ENCODE measurements at places on chromosomes 1 and 21.

DNA sequence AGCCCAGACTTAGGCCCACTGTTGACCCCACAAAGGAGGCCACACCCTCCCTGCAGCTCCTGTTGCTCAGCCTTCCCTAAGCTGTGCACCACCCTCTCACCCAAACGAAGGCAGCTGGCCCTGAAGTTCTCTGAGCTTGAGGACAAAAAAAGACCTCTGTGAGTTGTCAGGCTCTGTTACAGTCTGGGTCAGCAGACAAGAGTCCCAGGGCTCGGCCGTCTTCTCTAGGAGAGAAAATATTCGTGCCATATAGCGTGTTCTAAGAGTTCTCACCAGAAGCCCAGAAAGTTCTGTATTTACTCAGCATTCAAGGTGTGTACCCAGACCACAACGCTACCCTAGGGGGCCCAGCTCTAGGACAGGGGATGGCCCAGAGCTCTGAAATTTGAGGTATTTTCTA, 25.5 kb upstream of the LYST start:
- no peak for DNase-seq

DNA sequence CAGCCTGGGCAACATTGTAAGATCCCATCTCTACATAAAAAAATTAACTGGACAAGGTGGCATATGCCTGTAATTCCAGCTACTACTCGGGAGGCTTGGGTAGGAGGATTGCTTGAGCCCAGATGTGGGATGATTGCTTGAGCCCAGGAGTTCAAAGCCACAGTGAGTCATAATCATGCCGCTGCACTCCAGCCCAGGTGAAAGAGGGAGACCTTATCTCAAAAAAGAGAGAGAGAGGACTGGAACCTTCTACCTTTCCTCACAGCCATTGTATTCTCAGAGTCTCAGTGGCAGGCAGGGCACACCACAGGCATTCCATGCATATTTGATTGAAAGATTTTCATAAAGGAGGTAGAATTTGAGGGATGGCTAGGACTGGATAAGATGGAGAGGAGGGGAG, 78.4 kb downstream of the KIF14 start:
- DNase-seq, result no peak

DNA sequence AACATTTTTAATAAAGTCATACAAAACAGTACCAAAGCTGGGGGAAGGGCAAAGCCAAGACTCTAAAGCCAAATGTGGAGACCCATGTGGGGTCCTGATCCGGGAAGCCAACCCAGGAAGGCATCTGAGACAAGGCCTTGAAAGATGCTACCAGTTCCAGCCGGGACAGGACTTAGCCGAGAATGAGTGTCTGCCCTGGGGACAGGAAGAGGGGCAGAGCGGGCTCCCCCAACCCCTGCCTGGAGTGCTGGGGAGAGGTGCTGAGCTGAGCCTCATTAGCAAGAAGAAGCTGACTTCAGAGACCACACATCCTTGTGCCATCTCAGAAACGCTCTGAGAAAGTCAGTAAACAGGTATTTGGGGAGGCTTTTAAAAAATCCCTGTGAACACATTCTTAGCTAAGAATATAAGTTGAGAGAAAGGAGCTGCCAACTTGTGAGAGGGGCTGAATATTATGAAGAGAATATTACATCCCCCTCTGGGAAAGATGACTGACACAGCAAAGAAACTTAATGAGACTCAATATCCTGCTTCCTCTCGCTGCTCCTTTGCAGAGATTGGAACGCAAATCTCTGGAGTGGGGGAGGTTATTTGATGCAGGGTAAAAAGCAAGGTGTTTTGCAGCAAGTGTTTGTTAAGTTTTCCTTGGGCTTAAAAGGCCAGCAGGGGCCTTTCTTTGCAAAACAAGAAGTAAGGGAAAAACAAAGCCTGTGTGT, 103.3 kb upstream of the KCND3 start:
- no peak for DNase-seq

DNA sequence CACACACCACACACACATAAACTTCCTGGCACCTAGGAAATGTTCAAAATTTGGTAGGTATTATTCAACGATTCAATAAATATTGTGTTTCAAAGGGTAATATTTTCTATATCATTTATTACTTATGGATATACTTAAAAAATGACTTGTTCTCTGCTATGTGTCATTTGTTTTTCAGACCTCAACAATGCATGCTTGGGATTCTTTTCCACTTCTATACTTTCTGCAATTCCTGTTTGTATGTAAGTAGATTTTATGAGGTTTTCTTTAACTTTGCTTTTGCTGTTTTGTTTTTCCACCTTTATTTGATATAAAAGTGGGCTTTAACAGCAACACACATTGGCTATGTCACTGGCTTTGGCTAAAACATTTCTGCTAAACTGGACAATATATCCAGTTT, 3.5 kb downstream of the CEP170 start:
- DNase-seq, result peak; percentile 38

- DNase-seq, result peak; percentile 31
Measured at GRCh38 chr1:225998560-225999226, 450 bp downstream of the SDE2 start.

DNA sequence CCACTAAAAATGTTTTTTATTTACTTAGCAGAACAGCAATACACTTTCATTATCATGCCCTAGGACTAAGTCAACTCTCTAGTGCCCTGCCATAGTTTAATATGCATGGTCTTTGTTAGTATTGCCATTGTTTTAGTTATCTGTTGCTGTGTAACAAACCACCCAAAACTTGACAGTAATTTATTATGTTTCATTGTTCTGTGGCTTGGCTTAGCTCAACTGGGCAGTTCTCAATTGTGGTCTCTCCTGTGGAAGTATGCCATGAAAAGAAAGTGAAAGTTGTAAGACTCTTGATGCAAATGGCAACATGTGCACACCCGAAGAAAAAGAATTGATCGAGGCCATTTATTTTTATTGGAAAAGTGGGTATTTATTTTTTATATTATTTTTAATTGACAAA, 206.3 kb upstream of the KCTD3 start:
- peak; percentile 13 for DNase-seq

DNA sequence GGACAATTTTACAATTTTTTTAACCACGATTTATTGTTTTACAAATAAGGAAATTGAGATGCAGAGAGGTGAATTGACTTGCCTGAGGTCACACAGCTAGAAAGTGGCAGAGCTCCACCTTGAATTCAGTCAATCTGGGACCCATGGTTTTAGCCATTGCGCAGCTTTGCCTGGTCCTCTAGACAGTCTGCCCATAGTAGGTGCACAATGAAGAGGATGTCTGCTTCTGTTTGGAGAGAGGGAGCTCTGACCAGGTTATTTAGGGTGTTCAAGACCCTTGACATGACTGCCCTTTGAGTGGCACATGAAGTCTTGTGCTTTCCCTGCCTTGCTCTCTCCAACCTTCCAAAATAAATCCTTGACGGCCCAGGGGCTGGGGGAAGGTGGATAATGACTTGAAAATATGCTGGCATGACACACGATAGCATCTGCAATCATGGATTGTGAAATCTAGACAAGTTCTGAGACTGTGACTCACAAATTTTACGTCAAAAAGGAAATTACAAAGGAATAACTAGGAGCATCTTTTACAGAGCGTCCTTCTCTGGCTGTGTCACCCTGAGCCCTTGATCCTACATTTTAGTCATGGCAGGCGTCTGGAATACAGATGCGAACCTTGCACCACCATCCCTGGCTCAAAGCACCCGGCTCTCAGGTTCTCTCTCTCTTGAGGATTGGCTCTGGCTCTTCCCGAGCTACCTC, 26.2 kb upstream of the ID3 start:
- peak; percentile 96 for DNase-seq

DNA sequence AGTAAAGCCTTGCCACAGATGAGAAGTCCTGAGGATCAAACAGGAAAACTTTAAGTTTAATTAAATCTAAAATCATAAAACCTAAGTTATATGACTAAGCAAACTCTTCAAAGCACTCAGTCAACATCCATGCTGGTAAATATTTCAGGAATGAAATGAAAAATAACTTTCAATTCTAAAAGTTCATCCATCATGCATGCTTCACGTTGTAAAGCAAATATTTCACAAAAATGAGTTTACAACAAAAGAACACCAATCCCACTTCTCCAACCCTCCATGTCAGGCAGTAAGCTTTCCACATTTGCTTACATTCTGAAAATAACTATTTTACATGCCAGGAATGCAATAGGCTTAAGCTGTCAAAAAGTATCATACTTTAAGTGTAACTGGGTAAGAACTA, 16.8 kb downstream of the APP start:
- DNase-seq, result peak; percentile 52

DNA sequence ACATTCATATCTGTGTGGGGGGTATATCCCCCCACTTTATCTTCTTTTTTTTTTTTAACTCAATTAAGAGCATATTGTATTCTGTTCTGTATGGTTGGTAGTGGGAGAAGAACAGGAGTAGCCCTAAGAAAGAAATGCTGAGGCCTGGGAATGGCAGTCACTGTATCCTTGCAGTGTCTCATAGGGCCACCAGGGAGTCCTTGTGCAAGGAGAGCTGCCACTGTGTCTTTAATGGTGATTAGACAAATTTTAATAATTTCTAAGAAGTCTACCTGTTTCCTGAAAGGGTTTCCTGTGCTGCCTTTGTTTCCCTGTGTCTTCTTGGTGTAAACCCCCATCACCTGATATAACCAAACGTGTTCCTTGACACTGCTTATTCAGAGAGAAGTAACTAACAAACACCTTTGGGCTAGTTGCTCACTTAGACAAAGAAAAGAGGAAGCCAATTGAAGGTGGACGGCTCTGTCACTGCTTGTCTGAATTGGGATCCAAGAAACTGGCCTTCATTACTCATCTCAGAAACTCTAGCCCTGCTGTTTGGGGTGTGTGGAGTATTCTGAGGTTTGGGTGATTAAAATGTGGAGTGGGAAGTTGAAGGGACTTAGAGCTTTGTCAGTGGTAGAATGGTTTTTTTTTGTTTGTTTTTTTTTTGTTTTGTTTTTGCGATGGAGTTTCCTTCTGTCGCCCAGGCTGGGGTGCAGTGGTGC, 15.2 kb downstream of the GIPC2 start:
- DNase-seq, result no peak

- DNase-seq, result peak; percentile 59
Measured at GRCh38 chr1:54671985-54672608, 30.5 kb downstream of the MROH7 start.

- DNase-seq, result no peak
Measured at GRCh38 chr1:183995322-183996039, 42.0 kb downstream of the COLGALT2 start.

- no peak for DNase-seq
Measured at GRCh38 chr1:186497651-186498050, 36.7 kb upstream of the PDC start.

DNA sequence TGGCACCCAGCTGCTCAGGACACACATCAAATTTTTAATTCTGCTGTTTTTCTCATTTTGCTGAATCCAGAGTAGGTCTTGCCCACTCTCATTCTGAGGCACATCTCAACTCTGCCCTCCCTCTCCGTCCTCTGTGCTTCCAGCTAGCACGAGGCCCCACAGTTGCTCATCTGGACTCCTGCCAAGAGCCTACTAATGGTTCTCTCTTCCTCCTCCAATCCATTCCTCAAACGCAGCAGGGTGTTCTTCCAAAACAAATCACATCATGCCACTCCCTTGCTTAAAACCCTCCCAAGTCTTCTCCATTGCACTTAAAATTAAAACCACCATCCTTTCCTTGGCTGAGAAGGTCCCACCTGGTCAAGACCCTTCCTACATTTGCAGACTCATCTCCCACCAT, 49.8 kb upstream of the SCAF4 start:
- DNase-seq, result peak; percentile 41

- no peak for DNase-seq
Measured at GRCh38 chr1:92425617-92426016, 61.1 kb downstream of the GFI1 start.

DNA sequence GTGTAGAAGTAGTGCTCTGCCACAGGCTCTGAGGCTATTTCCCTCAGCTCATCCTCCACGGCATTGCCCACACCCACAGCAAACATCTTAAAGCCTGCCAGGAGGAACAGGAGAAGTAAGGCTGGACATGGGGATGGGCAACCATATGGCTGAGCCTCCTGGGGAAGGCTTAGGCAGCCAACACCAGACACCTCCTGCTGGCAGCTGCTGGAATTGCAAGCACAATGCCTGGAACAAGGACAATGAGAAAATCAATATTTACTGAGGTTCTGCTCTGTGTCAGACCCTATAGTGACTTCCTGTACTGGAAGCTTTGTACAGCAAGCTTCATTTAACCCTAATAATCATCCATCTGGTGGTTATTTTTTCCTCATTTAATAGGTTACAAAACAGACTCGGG, 8.2 kb downstream of the MATN1 start:
- DNase-seq, result no peak

DNA sequence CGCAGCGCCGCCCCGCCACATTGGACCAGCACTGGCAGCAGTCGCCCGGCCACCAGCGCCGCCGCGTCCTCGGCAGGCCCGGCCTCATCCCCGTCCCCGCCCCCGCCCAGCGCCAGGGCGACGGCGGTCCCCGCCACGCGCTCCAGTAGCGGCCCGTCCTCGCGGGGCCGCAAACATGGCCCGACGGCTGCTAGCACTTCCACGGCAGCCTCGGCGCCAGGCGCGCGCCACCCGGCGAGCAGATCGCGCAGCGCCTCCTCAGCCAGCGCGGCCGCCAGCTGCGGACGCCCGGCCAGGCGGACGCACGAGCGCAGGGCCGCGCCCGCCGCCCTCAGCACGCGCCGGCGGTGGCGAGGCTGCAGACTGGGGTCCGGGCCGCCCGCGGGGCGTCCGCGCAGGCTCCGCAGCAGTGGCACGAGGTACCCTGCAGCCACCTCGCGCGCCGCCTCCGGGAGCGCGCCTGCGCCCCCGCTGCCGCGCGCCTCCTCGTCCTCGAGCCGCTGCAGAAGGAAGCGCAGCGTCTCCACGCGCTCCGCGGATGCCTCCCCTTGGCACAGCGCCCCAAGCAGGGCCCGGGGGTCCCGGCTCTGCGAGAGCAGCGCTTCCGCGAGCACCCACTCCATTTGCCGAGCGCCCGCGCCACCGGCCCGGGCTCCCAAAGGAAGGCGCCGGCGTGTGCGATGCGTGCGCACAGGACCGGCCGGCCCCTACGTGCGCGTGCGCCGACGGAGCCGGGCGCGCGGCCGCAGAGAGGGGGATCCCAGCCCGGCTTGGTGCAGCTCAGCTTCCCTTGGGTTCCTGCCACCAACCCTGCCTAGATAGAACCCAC, at the start of gene TARBP1:
Gene TARBP1 (minus strand): TSS at position 699 of the 829 bp plus-strand sequence. CDS start 76 bp downstream, at position 623.
- DNase-seq, result peak; percentile 78

DNA sequence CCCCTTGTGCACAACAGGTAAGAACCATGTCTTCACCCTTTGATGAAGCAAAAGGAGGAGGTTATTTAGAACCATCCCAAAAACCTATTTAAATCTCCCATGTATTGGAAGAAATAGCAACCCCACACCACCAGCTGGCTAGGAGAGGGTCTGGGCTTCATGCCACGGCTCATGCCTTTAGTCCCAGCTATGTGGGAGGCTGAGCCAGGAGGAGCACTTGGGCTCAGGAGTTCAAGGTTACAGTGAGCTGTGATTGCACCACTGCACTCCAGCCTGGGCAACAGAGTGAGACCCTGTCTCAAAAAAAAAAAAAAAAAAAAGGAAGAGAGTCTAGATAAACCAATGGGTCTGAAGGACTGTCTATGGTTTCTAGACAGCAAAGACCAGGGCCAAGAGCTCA, 197.9 kb upstream of the COA6 start:
- no peak for DNase-seq

DNA sequence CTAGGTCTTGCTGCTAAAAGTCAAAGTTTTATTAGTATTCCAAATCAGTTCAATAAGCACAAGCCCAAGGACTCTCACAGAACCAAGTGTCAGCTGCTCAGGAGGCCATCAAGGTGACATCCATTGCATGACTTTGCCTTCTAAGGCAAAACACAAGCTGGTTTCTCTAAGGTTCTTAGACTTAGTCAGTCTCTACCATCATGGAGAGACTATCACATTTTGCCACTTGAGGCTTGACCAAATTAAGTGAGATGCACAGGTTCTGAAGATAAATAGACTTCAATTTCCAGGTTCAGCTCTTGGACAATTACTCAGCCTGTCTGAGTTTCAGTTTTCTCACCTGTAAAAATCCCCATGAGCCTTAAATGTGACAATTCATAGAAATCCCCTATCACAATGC, 29.0 kb downstream of the TRIT1 start:
- DNase-seq, result no peak
